ENCODE measurements at places on chromosomes 6 and 20.

DNA sequence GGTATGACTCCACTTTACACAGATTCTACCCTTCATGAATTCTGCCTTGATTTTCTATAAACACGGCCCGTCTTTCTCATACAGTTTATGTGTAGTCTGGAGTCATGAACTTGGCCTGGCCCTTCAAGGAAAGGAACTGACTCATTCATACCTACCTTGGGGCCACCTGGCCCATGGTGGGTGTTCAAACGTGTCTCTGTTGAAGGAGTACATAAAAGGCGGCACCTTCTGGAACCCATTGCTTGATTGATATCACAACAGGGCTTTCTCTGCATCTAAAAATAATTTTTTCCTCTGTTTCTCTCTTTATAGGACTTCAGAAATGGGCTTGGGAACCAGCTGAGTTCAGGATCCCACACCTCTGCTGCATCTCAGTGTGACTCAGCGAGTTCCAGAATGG, 363.0 kb upstream of the SOX4 start:
- DNase-seq: no peak

DNA sequence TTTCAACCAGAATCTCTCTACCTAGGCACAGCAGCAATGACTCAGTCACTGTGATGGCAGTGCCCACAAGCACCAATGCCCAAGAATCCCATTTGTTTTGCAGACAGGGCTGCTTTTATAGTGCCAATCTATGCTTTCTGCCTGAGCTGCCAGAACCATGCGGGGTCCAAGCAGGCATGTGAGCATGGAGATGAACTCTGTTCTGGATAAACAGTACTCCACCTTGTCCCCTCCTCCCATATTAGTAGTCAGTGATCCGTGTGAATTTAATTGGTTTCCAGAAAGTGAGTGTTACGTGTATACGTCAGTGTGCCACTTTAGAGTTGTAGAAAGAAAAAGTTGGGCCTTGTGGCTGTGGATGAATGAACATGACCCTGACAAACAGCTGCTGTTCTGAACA, 79.4 kb downstream of the SASH1 start:
- no peak for DNase-seq

DNA sequence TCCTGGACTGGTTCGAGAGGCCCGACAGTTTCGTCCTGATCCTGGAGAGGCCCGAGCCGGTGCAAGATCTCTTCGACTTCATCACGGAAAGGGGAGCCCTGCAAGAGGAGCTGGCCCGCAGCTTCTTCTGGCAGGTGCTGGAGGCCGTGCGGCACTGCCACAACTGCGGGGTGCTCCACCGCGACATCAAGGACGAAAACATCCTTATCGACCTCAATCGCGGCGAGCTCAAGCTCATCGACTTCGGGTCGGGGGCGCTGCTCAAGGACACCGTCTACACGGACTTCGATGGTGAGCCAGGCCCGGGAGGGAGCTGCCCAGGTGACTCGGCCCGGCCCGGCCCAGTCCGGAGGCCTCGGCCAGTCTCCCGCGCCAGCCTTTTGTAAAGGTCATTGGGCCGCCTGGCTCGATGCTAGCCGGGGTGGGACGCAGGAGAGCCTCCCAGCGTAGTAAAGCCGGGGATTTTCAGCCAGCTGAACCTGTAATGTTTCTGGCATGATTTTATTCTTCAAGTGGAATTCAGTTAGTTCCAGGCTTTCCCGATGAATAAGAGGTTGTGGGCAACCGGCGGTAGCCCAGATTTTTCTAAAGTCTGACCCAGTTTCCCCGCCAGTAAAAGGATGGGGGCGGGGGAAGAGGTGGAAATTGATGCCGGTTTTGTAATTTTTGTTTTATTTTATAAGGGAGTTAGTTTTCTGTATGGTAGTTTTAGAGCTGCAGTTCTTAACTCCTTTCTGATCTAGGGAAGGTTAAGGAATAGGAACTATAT, 1.4 kb downstream of the PIM1 start:
- no peak for DNase-seq

DNA sequence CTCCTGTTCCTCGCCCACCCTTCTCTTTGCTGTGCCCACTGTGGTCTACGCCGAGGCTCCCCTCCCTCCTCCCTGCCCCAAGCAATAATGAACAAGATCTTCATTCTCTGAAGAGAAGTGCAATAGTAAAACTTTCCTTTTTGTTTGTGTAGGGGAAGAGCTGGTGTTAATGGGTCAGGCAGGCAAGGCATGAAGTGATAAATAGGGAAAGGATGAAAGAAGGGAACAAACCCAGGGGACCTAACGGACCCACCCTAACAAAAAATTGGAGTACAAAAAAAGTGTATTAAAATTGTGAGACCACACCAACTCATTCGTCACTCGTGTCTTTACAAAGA, 66.9 kb downstream of the ZBTB2 start:
- DNase-seq: no peak

- no peak for DNase-seq
Measured at GRCh38 chr20:19565736-19566135, 192.3 kb upstream of the RIN2 start.

GRCh38 chr20:13183005-13183404, 38.1 kb upstream of the ISM1 start:
- DNase-seq: no peak

All from NT2/D1 (cell line).